Suppressor macrophage treated with lipopolysaccharide for 1 hour (primary cell): ENCODE measurements at places on chromosomes 12 and 14.

GRCh38 chr12:80411787-80412186 is 32.2 kb upstream of the PTPRQ start:
- no peak for DNase-seq

DNA sequence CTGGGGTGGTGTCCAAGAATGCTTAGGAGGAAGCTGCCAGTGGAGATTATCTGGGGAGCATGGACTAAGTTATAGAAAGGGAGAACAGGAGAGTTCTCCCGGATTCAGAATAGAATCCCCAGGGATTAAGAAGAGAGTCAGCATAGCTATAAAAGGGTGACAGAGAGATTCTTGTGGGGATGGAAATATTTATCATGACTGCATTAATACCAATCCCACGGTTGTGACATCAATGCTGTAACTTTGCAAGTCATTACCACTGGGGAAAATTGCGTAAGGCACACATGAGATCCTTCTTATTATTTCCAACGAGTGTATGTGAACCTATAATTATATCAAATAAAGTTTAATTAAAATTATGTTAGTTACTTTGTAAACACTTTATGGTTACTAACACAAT is 447.9 kb upstream of the TMEM132C start:
- peak; percentile 24 for DNase-seq

DNA sequence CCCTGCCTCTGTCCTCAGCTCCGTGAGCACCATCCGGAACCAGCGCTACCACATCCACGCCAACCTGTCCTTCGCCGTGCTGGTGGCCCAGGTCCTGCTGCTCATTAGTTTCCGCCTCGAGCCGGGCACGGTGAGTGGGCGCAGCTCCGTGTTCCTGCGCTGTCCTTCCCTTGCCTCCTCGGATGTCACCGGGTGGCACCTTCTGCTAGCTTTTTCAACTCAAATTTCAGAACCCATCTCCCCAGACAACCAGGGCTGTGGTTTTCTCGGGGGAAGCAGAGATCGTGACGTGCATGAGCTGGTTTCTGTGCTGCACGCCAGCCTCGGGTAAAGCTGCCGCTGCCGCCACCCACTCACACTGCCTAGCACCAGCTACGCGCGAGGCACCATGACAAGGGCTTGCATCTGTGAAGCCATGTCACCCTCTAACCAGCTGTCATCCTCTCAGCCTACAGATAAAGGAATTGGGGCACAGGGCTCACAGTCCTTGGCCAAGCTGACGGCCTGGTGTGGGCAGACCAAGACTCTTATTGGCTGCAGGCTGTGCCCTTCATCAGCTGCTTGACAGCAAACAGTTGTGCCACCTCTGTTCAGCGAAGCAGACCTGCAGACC is 152.1 kb downstream of the ADGRD1 start:
- DNase-seq = no peak

- no peak for DNase-seq
Observed at GRCh38 chr12:118827606-118828005, 153.7 kb upstream of the SRRM4 start.

- no peak for DNase-seq
Observed at GRCh38 chr12:86697916-86698640, 441.9 kb upstream of the MGAT4C start.

GRCh38 chr12:121442028-121442948 is 42.4 kb downstream of the RNF34 start:
- no peak for DNase-seq

- DNase-seq = peak; percentile 95
Observed at GRCh38 chr12:57069523-57069922, 9.1 kb downstream of the NEMP1 start.

DNA sequence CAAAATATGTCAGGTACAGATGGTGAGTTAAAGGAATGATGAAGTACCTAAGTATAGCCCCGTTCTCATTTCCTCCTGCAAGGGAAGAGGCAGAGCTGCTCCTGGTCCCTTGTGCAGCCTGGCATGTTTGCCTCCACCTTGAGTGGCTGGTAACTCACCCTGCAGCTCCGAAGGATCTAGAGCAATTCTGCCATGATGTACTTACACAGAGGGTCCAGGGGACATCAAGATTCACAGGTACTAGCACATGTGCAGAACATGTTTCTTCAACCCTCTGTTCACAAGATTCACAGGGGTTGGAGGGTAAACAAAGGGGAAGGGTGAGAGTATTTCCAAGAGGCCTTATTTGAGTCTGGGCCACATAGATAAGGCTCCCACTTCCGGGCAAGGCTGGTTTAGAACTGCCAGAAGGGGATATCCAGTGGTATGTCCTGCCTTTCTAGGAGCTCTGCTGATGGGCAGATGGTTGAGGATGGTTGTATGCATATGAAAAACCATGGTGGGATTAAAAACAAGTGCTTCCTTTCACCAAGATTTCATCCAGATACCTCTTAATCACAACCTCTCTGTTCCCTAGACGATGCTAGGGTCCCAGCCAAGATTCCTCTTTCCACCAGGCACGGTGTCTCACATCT is 7.7 kb downstream of the DCTN2 start:
- no peak for DNase-seq

GRCh38 chr14:75640876-75641275 is 19.8 kb downstream of the ERG28 start:
- no peak for DNase-seq

DNA sequence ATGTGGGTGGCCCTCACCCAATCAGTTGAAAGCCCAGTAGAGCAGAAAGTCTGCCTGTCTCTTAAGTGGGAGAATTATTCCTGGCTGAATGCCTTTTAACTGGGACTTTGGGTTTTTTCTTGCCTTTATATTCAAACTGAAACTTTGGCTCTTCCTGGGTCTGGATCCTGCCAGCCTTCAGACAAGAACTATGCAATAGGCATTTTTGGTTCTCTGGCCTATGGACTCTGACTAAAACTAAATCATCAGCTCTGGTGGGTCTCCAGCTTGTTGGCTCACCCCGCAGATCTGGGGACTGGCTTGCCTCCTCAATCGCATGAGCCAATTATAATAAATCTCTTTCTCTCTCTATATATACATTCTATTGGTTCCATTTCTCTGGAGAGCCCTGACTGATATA is 173.0 kb upstream of the IGF1 start:
- no peak for DNase-seq

GRCh38 chr12:42145197-42145549 is 499 bp upstream of the GXYLT1 start:
- peak; percentile 1 for DNase-seq
